ENCODE measurements at places on chromosomes 4 and X.

- peak; percentile 77 for DNase-seq
Measured at GRCh38 chrX:53281321-53281822, at the start of gene IQSEC2. TSS of gene IQSEC2 (minus strand) at chrX:53281584.

GRCh38 chr4:20193141-20193936, 58.4 kb upstream of the SLIT2 start:
- peak; percentile 42 for DNase-seq

DNA sequence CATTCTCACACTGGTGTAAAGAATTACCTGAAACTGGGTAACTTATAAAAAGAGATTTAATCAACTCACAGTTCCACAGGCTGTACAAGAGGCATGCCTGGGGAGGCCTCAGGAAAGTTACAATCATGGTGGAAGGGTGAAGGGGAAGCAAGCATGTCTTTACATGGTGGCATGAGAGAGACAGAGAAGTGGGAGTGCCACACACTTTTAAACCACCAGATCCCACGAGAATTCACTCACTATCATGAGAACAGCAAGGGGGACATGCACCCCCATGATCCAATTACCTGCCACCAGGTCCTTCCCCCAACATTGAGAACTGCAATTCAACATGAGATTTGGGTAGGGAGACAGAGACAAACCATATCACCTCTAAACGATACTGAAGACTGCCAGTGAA, 23.0 kb downstream of the EPGN start:
- DNase-seq = no peak

GRCh38 chrX:16119353-16120220, 3.8 kb upstream of the GRPR start:
- no peak for DNase-seq

DNA sequence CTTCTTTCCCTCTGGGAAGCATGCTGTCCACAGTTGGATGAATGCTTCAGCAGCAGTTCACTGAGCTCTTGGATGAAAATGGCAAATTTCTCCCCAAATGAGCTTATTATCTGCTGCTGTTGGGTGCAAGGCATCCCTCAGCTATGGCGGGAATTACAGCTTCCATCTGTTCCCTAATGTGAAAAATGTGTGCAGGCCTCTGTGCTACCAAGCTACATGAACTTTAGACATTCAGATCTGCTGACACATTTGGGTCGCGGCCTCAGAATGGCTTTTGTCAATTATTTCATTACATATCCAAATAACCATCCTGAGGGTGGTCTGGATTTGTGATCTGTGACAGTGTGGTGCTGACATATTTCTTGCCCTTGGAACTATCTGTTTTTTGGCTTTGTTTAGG, 119.5 kb upstream of the SCML1 start:
- DNase-seq = no peak

- DNase-seq = no peak
Measured at GRCh38 chr4:20412072-20412471, 160.4 kb downstream of the SLIT2 start.

- DNase-seq = no peak
Measured at GRCh38 chr4:87079967-87080366, 140.5 kb downstream of the KLHL8 start.

All from fibroblast of pulmonary artery (primary cell).